ENCODE measurements at places on chromosomes 3 and 15.

DNA sequence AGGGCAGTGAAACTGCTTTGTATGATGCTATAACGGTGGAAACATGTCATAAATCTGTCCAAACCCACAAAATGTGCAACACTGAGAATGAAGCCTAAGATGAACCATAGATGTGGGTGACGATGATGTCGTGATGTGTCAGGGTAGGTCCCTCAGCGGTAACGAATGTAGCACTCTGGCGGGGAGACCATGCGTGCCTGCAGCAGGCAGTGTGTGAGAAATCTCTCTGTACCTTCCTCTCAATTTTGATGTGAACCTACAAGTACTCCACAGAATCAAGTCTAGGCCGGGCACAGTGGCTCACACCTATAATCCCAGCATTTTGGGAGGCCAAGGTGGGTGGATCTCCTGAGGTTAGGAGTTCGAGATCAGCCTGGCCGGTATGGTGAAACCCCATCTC, 268.2 kb upstream of the LYSMD4 start:
- DNase-seq: no peak

GRCh38 chr3:5699811-5700210, 512.3 kb downstream of the EDEM1 start:
- DNase-seq: no peak

DNA sequence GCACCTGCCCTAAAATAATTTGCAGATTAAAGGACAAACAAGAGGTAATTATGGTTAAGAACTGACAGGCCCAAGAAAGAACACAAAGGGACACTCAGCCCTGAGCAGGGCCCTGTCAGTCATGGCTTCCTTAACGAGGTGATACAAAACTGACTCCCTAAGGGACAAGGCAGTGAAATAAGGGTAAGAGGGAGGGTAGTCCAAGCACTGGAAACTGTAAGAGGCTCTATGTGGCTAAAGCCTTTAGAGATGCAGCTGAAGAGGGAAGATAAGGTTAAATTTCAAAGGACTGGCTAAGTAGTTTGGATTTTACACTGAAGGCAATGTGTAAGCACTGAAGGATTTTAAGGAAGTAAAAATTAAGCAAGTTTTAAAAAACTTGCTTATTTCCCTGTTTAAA, 3.9 kb downstream of the ATR start:
- DNase-seq: no peak

GRCh38 chr3:177946936-177947335, 589.3 kb upstream of the KCNMB2 start:
- no peak for DNase-seq

DNA sequence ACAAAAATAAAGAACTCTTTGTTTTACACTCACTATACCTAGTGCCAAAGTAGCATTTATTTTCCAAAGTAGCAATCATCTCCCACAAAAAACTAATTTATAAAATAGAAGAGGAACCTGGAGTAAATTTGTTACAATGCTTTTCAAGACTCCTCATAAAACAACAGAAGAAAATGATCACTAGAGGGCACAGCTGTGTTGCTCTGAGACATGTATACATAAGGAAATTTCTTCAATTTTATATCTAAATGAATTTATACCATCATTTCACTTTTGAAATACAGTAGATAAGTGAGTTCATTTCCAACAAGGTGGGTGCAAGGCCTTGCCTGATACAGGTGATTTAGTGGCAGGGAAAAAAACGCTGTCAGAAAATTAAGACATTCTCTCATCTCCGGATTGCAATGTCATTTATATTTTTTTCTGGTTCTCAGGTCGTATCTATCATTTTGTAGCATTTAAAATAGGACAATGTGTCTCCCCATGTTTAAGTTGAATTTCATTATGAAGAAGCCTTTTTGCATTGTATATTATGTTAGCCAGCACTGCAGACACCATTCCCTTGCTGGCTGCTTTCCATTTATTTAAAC, 25.3 kb upstream of the ARHGEF26 start:
- peak; percentile 7 for DNase-seq

DNA sequence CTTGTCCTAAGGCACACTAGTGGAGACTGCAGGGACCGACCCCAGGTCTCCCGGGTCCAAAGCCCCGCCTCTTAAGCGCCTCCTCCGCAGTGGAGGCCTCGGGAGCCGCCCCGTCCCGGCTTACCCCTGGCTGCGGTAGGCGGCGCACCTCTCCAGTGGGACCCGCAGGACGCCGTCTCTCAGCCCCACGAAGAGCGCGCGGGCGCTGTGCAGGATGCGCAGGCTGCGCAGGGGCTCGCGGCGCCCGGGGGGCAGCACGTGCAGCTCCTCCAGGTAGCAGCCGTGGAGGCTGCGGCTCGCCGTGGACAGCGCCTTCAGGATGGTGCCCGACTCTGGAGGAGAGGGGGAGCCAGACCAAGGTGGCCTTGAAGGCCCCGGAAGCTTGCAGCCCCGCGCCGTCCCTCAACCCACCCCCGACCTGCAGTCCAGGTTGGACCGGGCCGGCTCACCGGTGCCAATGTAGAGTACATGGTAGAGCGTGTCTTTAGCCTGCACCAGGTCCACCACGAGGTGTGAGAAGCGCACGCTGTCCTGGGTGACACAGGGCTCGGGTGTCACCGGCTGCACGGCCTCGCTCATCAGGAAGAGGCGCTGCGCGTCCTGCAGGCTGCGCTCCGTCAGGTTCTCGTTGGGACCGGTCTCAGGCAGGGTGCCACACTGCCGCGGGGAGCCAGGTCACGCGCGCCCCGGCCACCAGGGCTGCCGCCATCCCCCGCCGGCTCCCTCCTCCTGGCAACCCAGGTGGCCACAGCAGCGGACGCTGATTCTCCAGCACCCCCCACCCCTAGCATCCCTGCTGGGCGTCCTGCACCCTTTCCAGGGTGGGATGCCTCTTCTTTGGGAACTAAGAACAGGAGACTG, 105.5 kb downstream of the SEMA5B start:
- no peak for DNase-seq

DNA sequence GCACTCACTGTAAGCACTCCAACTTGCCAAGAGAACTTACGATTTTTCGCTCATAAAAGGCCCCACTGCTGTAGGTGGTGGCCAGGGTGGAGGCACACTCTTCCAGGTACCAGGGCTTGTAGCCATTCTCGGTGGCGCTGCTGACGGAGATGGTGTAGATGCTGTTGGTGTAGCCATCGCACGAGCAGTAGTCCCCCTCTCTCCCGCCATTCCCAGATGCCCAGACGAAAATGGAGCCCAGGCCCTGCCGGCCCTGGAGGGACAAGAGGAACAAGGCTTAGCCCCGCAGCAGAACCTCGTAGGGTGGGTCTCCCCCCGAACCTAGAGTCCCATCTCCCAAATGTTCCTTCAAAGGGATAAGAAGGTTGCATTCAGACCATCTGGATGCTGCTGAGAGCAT, 96.3 kb downstream of the PCSK6 start:
- no peak for DNase-seq

DNA sequence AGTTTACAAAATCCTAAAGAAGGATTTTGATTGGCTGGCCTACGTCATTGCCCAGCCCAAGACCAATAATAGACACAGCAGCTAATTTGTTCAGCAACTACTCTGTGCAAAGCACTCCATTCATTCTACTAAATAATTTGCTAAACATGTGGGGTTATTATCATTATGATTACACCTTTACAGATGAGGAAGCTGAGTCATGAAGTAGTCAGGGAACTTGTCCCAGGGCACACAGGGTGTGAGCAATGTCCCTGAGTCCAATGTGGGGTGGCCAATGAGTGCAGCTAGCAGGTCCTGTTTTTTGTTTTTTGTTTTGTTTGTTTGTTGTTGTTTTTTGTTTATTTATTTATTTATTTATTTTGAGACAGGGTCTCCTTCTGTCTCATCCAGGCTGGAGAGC, 183.6 kb downstream of the ABHD5 start:
- no peak for DNase-seq

DNA sequence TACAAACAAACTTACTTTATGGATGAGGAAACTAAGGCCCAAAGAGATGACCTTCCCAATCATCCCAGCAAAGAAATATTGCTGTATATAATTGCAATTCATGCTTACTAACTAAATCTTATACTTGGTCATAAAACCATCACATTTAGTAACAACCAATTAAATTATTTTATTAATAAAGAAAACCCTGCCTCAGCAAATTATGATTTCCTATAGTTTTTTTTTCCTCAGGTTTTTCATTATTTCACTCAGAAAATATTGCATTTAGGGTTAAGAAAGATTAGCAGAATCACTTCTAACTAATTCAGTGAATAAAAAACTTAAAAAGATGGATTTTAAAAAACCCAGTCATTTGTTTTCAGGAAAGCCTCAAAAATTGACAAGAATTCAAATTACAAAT, 86.5 kb upstream of the GADL1 start:
- no peak for DNase-seq

DNA sequence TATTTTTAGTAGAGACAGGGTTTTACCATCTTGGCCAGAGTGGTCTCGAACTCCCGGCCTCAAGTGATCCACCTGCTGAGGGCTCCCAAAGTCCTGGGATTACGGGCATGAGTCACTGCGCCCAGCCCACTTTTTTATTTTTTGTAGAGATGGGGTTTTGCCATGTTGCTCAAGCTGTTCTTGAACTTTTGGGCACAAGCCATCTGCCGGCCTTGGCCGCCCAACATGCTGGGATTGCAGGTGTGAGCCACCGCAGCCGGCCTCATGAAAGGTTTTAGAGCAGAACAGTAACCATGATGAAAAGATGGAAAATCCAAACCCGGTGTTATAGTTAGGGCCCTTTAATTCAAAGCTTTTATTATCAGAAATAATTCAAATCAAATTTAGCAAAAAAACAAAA, 15.6 kb upstream of the MB21D2 start:
- DNase-seq: no peak

- no peak for DNase-seq
Measured at GRCh38 chr3:82707035-82707434, 945.6 kb upstream of the GBE1 start.

- DNase-seq: no peak
Measured at GRCh38 chr3:179175358-179175757, 27.2 kb downstream of the PIK3CA start.

DNA sequence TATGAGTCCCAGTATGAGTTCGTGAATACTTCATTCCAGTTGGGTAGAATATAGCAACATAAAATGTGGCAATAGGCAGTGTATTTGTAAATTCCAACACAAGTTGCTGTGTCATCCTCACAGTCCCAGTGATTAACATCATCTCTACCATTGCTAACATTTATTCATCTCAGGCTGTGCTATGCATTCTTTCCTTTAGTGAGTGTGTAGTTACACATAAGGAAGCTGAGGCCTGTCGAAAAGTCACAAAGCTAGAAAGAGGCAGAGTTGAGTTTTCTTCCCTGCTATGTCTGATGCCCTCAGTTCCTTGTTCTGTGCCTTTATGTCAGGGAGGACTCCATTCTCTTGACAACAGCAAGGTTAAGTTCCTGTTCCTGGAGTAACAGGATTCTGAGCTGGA, 96.4 kb downstream of the FNDC3B start:
- no peak for DNase-seq

DNA sequence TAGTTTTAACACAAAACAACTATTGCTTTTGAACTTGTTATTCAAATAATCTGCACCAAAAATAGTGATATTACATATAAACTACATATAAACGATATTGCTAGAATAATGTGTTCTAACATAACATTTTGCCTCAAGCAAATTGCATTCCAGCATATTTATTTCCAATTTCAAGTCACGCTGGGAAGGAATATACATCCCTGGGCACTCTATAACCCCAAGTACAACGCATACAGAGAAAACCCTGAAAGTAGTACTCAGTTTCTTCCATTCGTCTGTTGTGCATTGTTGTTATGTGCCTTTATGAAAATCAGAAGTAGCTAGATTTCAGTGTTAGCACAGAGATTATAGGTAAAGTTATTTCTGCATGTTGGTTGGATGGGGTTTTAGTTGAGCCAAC, 251.5 kb downstream of the TUSC7 start:
- DNase-seq: no peak

GRCh38 chr15:49085696-49086459, 39.6 kb upstream of the SECISBP2L start:
- DNase-seq: no peak

- no peak for DNase-seq
Measured at GRCh38 chr15:67794832-67795574, 30.3 kb upstream of the SKOR1 start.

- no peak for DNase-seq
Measured at GRCh38 chr15:38589502-38589901, 24.9 kb upstream of the RASGRP1 start.

DNA sequence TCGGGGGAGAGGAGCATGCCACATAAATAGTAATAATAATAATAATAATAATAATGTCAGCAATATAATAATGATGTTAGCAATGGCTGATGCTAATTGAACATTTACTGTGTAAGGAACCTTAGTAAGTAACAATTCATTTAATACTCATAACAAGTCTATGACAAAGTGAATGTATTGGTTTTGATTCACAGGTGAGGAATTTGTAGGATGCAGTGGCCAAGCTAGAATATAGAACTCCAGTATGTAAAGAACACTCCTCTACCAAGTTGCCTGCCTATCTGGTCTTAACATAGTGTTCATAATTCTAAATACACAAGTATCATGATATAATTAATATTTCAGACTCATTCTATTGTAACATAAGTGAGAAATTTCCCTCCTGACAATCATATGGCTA, 1016.5 kb downstream of the ROBO1 start:
- no peak for DNase-seq

- peak; percentile 43 for DNase-seq
Measured at GRCh38 chr15:89749951-89750559, 994 bp downstream of the MESP1 start.

DNA sequence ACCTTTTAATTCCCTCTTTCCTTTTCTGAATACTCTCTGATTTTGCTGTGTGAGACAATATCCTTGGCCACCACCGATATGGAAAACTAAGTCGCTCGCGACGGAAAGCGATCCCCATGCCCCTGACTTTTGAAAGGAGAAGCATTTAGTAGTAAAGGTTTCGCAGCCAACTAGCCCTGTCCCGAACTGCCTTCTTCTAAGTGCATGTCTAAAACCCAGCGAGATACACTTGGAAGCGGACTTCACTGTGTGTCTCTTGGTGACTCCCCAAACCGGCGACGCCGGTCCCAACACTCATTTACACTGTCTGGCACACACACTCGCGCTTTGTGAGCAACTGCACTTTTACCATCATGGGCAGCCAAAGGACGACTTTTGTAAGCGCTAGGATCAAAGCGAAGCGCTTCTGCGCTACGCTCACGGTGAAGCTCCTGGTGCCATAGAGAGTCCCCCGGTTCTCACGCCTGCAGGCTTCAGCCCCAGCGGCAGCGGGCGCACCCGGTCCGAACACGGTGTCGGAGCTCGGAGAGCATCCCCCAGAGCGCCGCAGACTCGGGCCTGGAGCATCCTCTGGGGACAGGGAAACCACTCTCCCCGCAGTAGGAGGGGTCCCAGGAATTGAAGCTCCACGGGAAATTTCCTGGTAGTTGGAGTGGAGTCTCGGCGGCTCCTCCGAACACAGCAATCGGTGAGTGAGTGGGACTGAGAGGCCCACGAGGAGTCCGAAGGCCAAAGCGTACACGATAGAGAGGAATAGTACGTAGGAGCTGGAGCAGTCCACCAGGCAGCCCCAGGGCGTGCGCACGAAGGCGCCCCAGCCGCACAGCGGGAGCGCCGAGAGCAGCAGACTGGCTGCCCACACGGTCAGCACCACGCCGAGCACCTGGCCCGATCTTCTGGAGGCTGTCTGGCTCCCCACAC, 1.4 kb downstream of the GPR149 start:
- peak; percentile 20 for DNase-seq
